ENCODE measurements at places on chromosomes 3 and 15. TPM values are rescaled to one million over a fixed set of nuclear protein-coding genes. Genes with fewer than 3 reads are reported as not detected.
A peak's percentile ranks its signal among the peaks of the same experiment; 100 is the strongest.

GRCh38 chr15:81427176-81427575 lies 53.2 kb upstream of the TMC3 start:
- H3K27me3 ChIP-seq, result peaks cover 32% of the 10 kb centered on the region
- no peaks in the 10 kb centered on the region for H3K4me1 ChIP-seq

- no peaks in the 10 kb centered on the region for H3K4me1 ChIP-seq
- no peak overlapping the region for H3K4me3 ChIP-seq
- H3K36me3 ChIP-seq, result peaks cover 10% of the 10 kb centered on the region
Observed at GRCh38 chr3:37402351-37402750, 228.0 kb upstream of the LRRFIP2 start.

DNA sequence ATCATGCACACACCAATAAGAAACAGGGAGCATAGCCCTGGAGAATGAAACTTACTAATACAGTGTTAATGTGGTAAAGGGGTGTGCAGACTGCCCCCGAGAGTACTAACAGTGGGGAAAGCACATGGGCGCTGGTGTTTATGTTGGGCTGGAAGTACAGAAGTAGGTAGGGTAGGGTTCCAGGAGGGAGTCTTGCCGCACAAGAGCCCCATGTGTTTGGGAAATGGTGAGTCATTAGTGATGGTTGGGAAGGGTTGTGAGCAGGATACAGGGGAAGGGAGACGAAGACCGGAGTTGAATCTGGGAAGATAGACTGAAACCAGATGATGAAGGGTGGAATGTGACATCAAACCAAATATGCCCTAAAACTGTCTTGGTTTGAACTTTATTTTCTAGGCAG lies 117.1 kb downstream of the THSD4 start:
- no peak overlapping the region for H3K4me3 ChIP-seq
- no peaks in the 10 kb centered on the region for H3K4me1 ChIP-seq
- H3K27ac ChIP-seq, result no peak overlapping the region
- H3K27me3 ChIP-seq, result no peaks in the 10 kb centered on the region

DNA sequence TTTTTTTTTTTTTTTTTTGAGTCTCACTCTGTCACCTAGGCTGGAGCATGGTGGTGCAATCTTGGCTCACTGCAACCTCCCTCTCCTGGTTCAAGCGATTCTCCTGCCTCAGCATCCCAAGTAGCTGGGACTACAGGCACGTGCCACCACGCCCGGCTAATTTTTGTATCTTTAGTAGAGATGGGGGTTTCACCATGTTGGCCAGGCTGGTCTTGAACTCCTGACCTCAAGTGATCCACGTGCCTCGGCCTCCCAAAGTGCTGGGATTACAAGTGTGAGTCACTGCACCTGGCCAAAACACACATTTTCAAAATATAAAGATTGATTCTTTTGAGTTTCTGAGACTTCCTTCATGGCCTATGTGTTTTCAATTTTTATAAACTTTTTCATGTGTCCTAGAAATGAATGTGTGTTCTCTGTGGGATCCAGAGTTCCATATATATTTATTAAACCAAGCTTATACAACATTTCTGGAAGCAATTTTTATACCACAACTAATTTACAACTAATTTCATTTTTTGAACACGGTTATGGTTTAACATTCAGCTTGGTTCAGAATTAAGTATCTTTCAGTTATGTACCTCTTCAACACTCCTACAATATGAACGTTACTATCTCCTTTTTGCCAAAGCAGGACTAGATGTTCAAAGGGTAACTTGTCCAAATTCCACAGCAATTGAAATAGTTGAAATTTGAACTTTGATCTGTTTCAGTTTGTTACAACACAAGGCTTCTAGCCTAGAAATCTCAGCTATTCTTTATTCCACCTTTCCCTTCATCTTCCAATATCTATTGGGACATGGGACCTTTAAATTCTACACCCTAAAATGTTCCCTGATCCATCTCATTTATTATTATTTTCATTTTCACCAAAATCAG lies 1.5 kb downstream of the ACAD11 start:
- H3K27me3 ChIP-seq, result no peaks in the 10 kb centered on the region
- peak overlapping the region; percentile 90 for H3K4me3 ChIP-seq
- H3K27ac ChIP-seq, result no peak overlapping the region
- peaks cover 7% of the 10 kb centered on the region for H3K36me3 ChIP-seq
- H3K4me1 ChIP-seq, result peaks cover 37% of the 10 kb centered on the region
- no peak for DNase-seq

The PRRT3 gene
- 3.5 TPM for total RNA-seq
